ENCODE measurements at places on chromosomes 3 and 15.
A peak's percentile ranks its signal among the peaks of the same experiment; 100 is the strongest.

- no peak for DNase-seq
Measured at GRCh38 chr3:8484409-8485140, 17.0 kb upstream of the LMCD1 start.

GRCh38 chr3:136192831-136193230 lies 3.3 kb downstream of the MSL2 start:
- DNase-seq, result no peak

DNA sequence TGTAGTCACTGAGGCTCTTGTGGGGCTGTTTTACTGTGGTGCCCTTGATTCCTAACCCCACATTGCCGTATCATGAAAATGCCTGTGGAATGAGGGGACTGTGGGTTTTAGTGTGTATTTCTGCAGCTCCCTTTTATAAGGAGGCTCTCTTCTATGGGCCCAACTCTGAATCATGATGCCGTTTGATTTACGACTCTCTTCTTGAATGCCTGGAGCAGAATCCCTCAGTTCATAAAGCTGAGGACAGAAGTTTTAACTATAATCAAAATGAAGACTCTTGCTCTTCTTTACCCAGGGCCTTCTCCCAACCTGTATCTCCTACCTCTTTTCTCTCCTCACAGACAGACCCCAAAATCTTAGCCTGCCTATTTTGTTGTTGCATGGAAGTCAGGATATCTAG lies 109.5 kb downstream of the RARB start:
- no peak for DNase-seq

GRCh38 chr3:36992806-36993325 lies at the start of gene EPM2AIP1:
EPM2AIP1 (minus strand) TSS chr3:36993131; CDS start chr3:36993077, 54 bp downstream.
- peak; percentile 98 for DNase-seq

- peak; percentile 48 for DNase-seq
Measured at GRCh38 chr15:45187894-45188830, at the start of gene SHF. SHF (minus strand) TSS chr15:45187966; CDS start chr15:45187951, 15 bp downstream.

GRCh38 chr3:185716436-185717108 lies 108.3 kb downstream of the IGF2BP2 start:
- DNase-seq, result no peak

- DNase-seq, result no peak
Measured at GRCh38 chr3:105762749-105763658, 105.8 kb downstream of the CBLB start.

DNA sequence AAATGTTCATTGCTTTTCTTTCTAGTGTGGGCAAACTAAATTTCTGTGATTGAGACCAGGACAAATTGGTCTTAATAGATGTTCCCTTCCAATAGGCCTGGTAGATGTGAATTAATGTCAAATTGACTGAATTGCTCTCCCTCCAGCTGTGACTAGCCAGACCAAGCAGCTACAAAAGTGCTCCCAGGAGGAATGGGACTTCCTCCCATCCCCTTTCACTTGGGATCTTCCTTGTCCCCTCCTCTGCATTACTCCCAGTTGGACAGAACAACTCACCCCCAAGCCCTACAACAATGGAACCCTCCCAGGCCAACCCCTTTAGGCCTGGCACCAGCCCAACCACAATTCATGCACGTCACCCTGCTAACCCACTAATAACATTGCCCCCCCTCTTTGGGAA lies 19.6 kb upstream of the ZKSCAN7 start:
- no peak for DNase-seq

GRCh38 chr3:31575448-31575847 lies 42.7 kb downstream of the STT3B start:
- no peak for DNase-seq

GRCh38 chr15:32966512-32966911 lies 228.0 kb downstream of the FMN1 start:
- DNase-seq, result no peak

DNA sequence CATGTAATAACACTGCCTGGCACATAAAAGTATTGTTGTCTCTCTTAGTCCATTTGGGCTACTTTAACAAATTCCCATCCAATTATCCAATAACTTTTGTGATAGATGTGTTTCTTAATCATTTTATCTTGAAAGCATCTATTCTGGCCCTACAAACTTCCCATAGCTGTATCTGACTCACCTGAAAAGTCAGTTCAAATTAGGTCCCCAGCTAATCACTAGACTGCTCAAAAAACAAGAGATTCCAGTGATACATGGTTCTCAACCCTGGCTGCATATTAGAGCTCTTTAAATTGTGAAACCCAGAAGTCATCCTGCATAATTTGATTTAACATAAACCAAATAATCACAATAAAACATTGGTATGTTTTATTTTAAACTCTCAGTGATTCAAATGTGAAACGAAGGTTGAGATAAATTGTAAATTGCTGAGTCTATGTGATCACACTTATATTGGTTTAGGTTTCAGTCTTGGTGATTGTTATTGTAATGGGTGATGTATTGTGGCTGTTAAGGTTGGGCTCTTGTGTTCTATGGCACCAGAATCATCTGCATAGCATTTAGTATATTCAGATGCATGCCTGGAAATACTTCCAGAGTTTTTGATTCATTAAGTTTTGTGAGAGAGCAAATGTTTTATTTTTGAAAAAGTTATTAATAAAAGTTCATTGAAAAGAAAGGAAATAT lies 268.9 kb upstream of the KCNMB2 start:
- DNase-seq, result no peak

- DNase-seq, result no peak
Measured at GRCh38 chr3:157284688-157285087, 124.7 kb upstream of the CCNL1 start.

GRCh38 chr3:31895471-31895870 lies 85.6 kb downstream of the OSBPL10 start:
- DNase-seq, result no peak

DNA sequence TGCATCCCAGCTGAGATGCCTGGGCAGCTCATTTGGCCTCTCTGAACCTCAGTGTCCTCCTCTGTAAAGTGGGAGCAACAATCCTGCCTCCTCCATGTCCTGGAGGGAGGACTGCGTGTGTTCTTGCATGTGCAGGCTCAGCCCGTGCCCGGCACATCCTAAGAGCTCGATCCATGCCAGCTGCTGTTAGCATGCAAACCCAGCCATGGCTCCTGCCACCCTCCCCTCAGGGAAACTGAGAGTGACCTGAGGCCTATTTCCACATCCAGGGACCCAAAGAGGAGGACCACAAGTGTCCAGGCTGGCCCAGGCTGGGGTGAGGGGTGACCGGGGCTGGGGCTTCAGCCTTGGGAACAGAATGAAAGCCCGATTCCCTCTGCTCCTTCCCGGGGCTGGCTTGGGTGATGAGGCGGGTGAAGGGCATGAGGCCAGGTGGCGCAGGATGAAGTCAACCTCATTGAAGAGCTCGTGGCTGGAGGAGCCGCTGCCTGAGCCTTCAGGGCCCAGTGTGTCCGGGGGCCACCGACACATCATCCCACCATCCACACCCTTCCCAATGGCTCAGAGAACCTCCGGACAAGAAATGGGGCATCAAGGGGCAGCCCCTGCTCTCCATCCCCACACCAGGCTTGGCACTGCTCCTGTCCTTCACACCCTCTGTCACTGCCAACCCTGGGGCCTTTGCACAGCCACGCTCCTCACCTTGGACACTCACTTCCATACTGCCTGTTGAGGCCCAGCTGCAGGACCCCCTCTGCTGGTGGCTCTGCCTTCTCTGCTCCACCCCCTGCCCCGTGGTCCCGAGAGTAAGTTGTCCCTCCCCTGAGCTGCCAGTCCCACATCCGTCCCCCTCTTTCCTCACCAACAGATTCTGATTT lies 42.5 kb downstream of the ADAMTS7 start:
- DNase-seq, result no peak

DNA sequence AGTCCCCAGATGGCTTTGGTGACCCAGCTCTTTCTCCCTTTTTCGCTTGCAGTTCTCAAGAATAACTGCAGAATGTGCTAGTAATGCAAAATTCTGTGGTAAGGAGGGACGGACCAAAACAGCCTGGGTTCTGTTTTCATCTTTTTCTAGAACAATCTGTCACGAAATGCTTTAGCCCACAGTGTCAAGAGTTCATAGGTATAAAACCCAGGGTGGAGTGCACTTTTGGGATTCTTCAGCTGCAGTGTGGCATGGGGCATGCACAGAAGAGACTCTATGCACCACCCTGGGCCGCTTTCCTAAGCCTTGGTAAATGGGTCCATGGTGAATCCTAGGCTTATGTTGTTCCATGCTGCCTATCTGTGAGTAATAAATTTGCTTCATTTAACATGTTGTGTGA lies 1072.7 kb upstream of the GBE1 start:
- no peak for DNase-seq

DNA sequence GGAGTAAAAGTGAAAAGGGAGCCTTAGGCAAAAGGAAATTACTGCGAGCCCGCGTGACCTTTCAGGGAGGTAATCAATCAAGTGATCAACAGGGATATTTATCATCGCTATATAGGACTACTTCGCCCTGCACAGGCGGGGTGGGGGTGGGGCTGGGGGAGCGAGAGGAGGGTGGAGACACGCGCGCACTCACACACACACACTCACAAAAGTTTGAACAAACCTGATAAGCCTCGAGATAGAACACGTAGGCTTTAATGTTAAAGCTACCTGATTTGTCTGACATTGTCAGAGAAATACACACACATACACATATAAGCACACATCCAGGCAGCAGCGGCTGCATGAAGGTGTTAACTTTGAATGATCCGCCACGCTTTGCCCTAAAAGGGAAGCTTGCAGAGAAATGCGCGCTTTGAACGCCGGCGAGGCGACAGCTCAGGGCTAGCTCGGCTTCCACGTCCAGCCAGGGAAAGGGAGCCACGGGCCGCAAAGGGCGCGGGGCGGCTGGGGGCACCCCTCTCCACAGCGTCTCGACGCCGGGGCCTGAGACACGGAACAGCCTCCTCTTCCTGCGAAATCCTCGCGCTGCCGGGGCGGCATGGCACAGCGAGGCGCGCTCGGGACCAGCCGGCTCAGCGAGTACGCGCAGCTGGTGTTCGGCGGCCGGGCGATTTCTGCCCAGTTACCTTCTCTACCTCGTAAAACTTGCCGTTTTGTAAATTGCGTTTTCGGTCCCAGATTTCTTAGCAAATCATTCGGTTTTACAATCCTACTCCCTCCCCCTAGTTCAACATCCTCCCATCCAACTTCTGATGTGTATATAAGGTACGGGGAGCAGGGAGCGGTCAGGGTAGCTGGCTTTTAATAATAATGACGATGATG lies 4.8 kb upstream of the MECOM start:
- DNase-seq, result no peak

GRCh38 chr15:60275624-60276023 lies 122.2 kb downstream of the ANXA2 start:
- DNase-seq, result no peak

GRCh38 chr3:146732325-146732724 lies 127.2 kb upstream of the PLSCR5 start:
- DNase-seq, result no peak

- no peak for DNase-seq
Measured at GRCh38 chr3:45642731-45643152, 46.5 kb upstream of the SACM1L start.

DNA sequence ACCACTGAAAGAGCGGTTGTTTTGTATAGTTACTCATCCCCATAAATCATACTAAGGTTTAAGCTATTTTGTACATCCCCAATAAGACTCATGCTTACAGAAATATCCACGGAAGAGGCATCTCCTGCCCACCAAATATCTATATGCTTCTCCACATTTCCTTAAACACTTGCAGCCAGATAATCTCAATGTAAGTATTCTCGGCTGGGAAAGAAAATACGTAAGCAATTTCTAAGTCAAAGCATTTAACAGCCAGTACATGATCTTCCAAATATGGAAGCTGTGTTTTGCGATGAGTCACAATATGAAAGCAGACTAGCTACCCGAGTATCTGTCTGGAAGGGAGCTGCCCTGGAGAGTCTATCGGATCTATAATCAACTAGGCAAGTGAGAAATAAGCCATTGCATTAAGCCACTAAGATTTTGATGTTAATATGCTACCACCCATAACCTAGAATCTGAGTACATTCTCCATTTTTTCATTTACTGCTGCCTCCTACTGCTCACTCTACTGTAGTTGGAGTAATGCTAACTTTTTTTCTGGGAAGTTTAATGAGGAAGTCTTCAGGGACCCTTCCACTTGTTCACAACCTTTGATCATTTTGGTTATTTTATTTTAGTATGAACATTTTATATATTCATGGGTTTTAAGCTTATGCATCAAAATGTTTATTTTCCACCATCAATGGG lies 26.9 kb upstream of the ZMAT3 start:
- DNase-seq, result no peak

- no peak for DNase-seq
Measured at GRCh38 chr3:179227349-179227748, 23.6 kb downstream of the KCNMB3 start.

GRCh38 chr3:129238945-129239705 lies 10.3 kb upstream of the COPG1 start:
- no peak for DNase-seq

GRCh38 chr15:51132384-51133139 lies 37.9 kb upstream of the TNFAIP8L3 start:
- DNase-seq, result no peak

- DNase-seq, result no peak
Measured at GRCh38 chr3:123365450-123366143, 83.3 kb downstream of the ADCY5 start.

DNA sequence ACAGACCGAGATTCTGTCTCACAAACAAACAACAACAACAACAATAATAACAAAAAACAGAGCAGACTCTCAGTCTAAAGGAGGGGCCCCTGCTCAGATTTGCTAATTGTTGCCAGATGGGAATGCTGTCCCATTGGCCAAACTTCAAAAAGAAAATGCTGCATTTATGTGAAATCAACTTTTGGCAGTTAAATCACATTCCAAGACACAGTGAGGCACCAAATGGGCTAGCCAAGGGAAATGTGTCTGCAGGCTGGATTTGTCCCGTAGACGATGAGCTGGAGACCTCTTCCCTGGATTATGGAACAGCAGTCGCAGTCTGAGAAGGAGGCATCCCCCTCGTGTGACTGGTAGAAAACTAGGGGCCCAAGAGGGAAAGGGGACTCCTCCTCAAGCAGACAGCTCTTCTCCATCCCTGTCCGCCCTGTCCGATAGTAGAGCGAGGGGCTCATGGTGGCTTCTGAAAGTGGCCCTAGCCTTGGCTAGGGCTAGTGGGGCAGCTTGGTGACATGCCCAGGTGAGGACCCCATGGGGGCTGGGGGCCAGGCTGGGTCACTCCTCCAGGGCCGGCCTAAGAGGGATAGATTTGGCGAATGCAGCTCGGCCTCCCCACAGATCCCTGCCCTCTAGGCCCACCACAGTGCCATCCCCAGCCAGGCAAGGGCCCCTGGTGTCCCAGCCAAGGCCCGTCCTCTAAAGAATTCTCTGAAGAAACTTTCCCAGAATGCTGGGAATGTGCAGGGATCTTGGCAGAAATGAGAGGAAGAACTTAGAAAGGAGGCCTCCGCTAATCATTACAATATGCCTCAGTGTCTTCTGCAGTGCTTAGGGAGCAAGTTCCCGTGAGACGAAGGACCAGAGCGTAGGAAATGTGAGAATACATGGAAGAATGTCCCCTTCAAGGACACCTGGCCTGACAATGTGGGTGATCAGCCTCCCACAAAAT lies 2.0 kb downstream of the SLC22A14 start:
- no peak for DNase-seq

Measured in T-cell (primary cell).